Stimulated activated CD4-positive, alpha-beta T cell treated with anti-CD3 and anti-CD28 coated beads, Interleukin-12 subunit alpha, Interleukin-12 subunit beta, amount 100 ng/mL, for 24 hours (primary cell): ENCODE measurements at places on chromosomes 7 and 10.

- no peak for DNase-seq
Measured at GRCh38 chr10:110758898-110759297, 112.8 kb upstream of the PDCD4 start.

DNA sequence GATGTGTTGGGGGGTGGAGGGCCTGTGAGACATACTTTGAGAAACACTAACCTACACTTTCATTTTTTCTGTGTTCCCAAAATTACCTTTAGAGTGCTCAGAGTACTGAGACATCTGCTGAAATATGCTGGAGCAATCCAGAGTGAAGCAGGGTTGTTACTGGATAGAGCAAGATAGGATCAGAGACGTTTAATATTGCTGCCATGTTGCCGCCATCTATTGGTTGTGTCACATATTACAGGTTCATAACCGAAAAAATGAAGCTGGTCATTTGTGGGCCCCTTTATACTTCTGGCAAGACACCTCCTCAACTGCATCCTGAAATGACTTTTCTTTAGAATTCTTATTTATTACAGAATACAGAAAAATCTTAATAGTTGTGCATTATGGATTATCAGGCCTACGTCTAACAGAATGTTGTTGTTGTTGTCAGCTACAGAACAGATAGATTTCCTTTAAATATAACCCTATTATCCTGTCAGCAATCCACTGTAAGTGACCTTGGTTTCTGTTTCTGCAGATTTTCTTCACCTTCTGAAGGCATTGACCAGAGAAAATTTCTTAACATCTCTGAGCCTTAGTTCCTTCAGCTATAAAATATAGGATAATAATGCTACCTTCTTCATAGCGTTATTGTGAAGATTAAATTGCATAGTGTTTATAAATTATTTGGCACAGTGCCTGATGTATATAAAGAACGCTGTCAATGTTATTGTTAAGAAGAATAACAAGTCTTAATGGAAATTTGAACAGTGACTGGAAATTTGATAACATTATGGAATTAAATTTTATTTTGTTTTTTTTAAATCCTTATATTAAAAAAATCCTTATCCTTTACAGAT lies 16.2 kb upstream of the DLD start:
- peak; percentile 31 for DNase-seq

- DNase-seq = no peak
Measured at GRCh38 chr7:112782498-112782897, 7.7 kb downstream of the TMEM168 start.

DNA sequence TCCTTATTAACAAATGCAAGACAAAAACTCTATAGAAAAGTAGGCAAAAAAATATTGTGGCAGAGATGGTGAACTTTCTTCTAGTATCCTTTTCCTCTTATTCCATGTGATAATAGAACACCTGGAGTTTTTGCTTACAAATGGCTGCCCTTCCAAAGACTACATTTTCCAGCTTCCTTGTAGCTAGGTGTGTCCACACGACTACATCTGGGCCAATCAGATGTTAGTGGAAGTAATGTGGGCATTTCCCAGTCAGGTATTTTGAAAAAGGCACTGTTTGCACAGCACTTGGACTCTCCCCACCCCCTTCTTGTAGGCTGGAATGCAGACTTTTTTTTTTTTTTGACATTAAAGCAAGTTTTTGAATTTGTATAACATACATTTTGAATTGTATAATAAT lies 105.5 kb upstream of the TBX20 start:
- no peak for DNase-seq

DNA sequence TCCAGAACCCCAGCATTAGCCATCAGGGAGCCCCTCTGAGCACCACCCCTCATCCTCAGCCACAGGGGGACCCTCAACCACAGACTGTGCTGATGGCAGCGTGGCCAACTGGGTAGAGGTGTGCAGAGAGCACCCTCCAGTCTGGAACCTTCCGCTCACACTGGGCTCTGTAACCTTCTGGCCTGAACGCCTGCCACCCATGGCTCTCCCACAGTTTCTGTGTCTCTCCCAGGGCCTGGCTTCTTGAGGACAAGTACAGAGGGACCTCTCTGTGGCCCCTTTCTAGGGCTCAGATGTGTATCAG lies 503.0 kb upstream of the MGMT start:
- DNase-seq = no peak

GRCh38 chr7:64181586-64181985 lies 25.4 kb upstream of the ZNF735 start:
- no peak for DNase-seq

DNA sequence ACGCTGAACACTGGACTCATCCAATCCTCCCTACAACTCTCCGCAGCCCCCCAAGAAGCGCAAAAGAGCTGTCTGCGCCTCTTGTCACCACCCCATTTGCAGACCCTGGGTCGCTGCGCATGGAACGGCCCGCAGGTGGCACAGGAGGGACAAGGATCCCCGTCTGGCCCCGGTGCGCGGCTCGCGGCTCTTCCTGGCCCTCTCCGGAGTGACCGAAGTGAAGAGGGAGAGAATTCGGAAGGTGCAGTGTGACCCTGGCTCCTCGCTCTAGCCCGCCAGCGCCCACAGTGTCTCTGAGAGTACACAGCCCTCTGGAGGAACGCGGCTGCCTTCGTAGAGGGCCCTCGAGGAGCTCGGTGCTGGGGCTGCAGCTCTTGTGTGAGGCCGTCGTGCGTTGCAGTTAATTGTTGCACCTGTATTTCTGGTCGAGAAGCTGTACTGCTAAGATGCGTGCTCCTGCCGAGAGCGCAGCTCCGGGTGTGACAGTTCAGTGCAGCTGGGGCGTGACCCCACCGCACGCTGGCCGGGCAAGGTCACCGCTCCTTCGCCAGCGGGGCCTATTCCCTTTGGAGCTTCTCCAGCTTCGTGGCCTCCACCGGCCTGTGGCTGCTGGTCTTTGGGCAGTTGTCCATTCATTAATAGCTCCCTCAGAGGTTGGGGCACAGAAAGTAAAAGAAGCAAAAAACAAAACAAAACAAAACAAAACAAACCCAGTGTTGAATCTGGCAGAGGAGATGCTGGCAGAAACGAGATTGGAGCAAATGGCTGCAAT lies 119.0 kb downstream of the SEC23IP start:
- no peak for DNase-seq

- no peak for DNase-seq
Measured at GRCh38 chr7:115356999-115357702, 435.3 kb downstream of the MDFIC start.

GRCh38 chr10:4790045-4790444 lies 36.0 kb upstream of the AKR1E2 start:
- DNase-seq = no peak

DNA sequence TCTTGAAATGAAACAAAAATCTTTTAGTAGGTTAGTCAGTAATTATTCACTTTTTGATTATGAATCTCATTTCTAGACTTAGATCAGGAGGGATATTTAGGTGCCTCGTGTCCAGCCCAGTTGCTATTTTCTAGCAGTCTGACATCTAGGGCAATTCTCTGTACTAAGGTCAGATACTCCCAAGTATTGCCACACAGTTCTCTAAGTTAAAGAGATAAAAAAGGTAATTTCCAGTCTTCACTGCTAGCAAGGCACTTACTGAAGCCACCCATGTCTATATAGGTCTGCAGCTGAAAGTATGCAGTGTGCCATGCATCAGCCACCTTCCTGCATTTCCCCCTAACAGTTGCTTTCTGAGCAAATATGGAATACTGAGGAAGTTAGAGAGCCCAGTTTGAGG lies 83.4 kb downstream of the PON1 start:
- DNase-seq = no peak

DNA sequence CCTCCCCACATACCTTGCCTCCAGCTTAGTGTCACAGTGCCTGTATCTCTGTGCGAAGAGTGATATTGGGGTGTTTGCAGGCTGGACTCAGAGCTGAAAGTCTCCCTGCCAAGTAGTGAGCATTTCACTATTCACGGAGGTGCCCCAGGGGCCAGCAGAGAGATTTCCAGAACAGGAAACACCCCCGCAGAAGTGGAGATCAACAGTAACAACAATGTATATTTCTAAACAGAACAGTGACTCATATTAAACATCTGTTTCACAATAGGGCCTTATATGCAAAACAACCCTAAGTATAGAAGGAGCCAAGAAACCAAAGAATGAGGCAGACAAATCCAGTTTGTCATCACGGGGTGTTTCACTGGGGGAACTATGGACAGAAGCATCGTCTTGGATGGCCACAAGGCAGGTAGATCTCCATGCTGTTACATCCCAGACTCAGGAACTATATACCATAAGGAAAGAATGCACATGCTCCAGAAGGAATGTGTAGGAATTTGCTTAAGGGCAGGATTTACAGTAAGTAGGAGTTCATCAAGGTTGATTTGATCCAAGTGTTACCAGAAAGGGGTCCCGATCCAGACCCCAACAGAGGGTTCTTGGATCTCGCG lies 29.3 kb upstream of the CCL24 start:
- peak; percentile 4 for DNase-seq

- DNase-seq = no peak
Measured at GRCh38 chr10:54434782-54435181, 366.2 kb downstream of the PCDH15 start.

GRCh38 chr7:129835569-129835968 lies 117.2 kb downstream of the UBE2H start:
- DNase-seq = no peak

GRCh38 chr7:28669330-28669729 lies 257.0 kb downstream of the CREB5 start:
- no peak for DNase-seq

GRCh38 chr10:32033171-32033570 lies 23.1 kb downstream of the KIF5B start:
- no peak for DNase-seq

GRCh38 chr7:132526111-132526740 lies 50.0 kb downstream of the PLXNA4 start:
- peak; percentile 8 for DNase-seq

DNA sequence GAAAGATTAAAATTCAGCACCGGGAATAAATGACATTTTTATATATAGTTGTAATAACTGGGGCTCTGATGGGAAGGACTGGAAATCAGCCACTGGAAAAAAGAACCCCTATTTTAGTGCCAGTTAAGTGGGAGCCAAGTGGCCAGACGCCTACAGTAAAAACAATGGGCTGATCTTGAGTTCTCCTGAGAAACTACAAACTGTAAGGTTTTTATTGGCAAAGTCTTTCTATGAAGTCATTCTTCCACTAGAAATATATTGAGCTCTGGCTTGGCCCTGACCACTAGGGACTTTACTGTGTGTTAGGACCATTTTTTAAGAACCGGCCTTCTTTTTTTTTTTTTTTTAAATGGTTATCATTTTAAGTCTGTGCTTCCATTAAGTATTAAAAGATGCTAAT lies 79.6 kb downstream of the ZNF22 start:
- no peak for DNase-seq

DNA sequence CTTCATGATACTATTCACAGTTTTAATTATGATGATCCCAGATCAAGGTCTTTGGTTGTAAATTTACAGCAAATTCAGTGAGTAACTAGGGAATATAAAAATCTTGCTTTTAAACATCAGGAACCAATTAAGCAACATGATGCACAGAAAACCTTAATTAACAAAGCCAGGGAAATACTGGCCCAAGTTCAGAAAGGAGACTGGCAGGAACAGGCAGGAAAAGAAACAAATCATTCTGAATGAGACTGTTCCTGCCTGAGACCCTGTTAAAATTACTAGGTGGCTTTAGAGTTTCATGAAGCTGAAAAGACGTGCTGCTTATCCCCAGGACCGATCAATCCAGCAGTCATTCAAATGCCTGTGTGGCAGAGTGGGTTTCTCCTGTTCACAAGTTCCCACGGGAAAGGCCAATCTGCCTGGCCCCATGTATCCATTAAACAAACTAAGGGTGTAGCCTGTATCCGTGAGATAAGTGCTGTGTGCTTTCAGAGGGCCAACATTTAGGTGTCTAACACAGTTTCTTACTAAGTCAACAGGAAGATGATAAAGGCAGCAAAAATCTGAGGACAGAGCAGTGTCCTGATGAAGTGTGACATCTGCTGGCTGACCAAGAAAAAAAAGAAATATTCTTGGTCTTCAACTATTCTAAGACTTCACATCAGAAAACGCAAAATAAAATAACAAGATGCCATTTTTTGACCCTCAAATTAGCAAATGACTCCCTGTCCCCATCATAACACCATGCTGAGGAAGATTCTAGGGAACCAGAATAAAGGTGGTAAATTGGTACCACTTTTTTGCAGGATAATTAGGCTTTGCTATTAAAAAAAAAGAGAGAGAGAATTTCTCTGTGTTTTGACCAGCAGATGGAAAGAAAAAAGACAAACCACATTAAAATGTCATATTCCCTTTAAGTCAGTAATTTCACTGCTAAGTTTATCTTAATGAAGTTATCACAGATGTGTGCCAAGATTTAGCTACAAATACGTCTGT lies 34.2 kb downstream of the PUS7 start:
- no peak for DNase-seq

- no peak for DNase-seq
Measured at GRCh38 chr7:105647591-105647990, 66.3 kb upstream of the EFCAB10 start.

DNA sequence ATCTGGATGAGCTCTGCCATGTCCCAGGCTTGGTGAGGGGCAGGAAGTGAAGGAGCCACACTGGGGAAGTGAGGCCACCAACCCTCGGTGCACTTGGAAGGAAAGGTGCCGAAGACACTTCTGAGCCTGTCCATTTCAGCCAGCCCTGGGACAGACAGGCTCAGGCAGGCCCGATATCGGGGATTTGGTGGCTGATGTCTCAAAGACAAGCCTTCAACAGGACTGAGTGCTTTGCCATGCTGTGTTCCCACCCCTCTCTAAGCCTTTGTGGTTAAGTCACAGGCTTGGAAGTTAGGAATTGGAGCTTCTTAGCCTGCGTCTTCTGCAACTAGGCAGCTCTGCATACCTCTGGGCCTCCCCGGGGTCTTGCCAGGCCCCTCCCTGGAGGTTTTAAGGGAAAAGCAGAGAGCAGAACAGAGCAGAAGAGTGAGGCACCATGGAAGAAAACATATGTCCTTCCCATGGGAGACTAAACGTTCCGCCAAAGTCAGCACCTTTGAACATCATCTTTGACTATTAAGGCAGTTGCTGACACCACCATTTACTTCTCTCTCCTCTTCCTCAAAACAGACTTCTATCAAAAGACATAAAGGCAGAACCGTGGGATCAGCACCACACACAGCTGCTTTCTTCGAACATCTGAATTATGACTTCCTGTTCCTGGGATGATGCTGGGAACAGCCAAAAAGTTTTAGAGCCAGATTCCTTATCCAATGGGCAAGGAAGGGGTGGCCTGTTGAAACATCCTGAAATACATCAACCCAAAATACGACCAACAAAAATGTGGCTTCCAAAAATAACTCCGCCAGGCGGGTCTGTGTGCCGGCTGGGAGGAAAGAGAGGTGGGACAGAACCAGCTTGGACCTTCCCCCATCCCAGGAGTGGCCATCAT lies 71.8 kb downstream of the AFAP1L2 start:
- DNase-seq = no peak

DNA sequence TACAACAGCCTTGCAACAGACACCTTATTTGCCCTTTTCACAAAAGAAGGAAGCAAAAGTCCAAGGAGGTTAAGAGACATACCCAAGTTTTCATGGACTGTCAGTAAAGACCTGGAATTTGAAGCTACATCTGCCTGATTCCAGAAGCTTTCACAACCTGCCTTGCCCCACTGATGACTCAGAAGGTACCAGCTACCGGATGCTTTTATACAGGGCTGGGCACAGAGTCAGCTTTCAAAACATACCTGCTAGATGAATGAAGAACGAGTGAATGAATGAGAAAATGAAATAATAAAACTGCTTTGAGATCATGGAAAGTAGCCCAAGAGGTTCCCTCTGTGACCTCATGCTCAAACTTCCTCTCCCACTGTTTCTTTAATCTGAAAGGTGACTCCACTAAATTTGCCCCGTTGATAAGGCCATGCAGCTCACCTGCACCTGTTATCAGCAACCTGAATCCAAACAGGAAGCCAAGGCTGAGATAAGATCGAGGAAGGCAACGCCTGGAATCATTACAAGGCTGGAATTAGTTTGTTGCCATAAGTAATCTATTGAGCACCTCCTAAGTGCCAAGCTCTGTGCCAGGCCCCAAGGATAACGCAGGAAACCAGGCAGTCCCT lies 151.5 kb downstream of the WDR11 start:
- DNase-seq = no peak
